ENCODE measurements at places on chromosomes 6 and 20. TPM values are rescaled to one million over a fixed set of nuclear protein-coding genes. Genes with fewer than 3 reads are reported as not detected.
A peak's percentile ranks its signal among the peaks of the same experiment; 100 is the strongest.

The TDP2 gene
- total RNA-seq: 27.3 TPM

The ACOT13 gene
- 4.5 TPM for total RNA-seq

The MAP3K7 gene
- total RNA-seq: 38.7 TPM

The ZBP1 gene
- total RNA-seq: not detected

The EFCAB8 gene
- not detected for total RNA-seq

The ZBTB46 gene
- total RNA-seq: 22.4 TPM

The CST2 gene
- not detected for total RNA-seq

The DDX39B gene
- total RNA-seq: 318 TPM

The INSM1 gene
- 8.6 TPM for total RNA-seq

The LAMA5 gene
- 11.4 TPM for total RNA-seq

The CNR1 gene
- 342 TPM for total RNA-seq

The HLA-DQB2 gene
- total RNA-seq: not detected

The BPI gene
- total RNA-seq: under 0.01 TPM

The SLC12A5 gene
- 18.8 TPM for total RNA-seq

The ITCH gene
- 102 TPM for total RNA-seq

The SLC17A5 gene
- 29.8 TPM for total RNA-seq

The UNC93A gene
- total RNA-seq: not detected

- DNase-seq: no peak
Observed at GRCh38 chr6:15079288-15079817, 166.5 kb upstream of the JARID2 start.

DNA sequence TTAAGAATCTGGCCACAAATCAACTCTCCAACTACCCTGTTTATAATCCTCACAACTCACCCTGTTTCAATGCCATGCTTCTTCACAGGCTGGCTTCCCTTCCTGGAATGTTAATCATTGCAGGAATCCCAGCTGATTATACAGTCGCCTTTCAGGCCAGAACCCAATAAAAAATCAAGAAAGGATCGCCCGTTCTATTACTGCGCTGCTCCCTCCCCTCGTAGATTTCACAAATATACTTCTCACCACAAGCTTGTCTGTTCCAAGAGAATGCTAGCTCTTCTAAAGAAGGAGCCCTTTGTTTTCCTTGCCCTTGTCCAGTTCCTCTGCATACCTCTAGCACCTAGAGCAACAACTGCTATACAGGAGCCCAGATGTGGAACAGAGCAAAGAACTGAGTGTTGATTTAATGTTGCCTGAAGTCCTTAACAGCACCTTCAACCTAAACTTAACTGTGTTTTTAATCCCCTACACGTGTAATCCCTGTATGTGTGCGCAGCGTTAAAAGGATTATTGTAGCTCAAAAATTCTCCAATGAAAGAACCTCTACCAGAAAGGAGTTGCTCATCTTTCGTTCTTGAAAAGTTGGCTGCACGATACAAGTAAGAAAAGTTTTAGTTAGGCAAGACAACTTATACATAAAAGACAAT lies 988 bp downstream of the ECHDC1 start:
- DNase-seq: no peak

GRCh38 chr20:45538209-45538799 lies 978 bp downstream of the WFDC6 start:
- no peak for DNase-seq

- no peak for DNase-seq
Observed at GRCh38 chr6:111870051-111870741, 3.1 kb downstream of the FYN start.

DNA sequence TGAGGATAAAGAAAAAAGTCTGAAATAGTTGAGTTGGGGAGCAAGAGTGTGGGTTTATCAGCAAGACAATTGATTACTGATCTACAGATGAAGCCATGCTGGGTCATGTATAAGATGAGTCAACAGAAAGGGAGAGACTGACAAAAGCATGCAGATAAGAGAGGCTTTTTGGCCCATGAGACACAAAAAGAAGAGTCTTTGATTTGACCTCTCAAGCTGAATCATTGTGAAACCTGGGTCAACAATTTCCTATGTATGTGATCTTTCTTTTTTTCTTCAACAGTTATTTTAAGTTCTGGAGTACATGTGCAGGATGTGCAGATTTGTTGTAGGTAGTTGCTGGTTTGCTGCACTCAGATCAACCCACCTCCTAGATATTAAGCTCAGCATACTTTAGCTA lies 15.9 kb downstream of the RIMS1 start:
- no peak for DNase-seq

DNA sequence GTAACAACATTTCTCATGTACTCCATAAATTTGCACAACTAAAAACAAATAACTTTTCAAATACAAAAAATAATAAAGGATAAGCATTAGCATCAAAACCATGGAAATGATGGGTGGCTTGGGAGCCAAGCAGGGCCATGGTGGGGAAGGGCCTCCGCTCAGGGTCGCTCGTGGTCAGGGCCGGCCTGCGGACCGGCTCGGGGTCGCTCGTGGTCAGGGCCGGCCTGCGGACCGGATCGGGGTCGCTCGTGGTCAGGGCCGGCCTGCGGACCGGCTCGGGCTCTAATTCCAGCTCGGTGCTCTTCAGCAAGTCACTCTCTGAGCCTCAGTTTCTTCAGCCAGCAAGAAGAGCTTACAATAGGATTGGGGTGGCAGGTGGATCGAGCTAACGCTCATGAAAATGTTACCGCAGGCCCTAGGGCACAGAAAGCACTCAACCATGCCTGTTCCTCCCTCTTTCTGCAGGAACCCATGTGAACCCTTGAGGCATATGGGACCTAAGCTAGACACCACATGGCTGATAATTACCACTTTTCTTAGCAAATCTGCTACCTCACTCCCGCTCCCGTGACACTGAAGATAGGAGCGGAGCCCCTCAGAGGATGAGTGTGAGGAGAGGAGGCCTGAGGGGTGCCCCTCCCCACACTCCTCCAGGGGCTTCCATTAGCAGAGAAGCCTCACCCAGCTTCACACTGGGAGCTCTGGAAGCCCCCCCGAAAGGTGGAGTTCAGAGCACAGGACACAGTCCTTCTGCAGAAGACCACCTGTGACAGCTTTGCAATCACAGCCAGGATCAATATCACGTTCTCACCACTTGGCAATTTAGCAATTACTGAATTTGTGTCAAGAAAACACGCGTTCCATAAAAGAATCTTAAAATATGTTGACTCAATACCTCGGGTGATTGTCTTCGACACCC lies 103.0 kb downstream of the PSMB1 start:
- DNase-seq: no peak

- peak; percentile 71 for DNase-seq
Observed at GRCh38 chr6:33014841-33015634, 5.6 kb upstream of the HLA-DOA start.

GRCh38 chr6:33668914-33669313 lies 42.6 kb downstream of the UQCC2 start:
- no peak for DNase-seq

GRCh38 chr6:92125681-92126080 lies 1293.7 kb downstream of the EPHA7 start:
- DNase-seq: no peak

- no peak for DNase-seq
Observed at GRCh38 chr20:52118016-52118623, 73.5 kb downstream of the ZFP64 start.

DNA sequence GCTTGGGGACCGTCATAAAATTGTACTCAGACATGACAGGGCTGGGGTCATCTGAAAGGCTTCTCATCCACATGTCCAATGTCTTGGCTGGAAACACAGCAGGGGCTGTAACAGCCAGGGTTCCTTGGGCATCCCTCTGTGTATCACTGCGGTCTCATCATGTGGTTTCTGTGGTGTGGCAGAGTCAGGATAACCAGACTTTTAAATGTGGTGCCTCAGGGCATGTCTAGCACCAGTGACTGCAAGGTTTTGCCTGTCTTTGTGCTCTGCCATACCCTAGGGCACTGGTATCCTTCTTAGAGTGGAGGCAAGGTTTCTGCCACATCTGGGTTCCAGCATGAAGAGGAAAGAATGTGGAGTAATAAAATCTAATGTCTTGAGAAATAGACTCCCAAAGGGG lies 124.2 kb downstream of the PLEKHG1 start:
- no peak for DNase-seq

DNA sequence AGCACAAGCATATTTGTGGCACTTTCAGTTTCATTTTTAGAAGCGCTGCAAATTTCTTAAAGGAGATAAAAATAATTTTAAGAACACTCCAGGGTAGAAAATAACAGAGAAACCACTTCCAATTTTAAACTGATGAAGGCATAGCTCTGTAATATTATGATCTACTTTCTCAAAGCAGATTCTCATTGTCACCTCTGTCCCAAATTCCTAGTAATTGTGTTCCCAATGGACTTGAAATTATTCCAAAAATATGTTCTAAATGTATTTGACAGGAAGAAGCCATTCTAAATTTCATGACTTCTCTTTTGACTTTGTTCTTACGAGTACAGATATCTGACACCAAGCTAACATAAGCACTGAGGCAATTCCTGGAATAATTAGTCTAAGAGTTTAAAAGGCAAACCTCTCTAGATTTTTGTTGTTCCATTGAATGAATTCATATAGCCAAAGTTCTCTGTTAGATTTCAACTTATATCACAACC lies 140.2 kb upstream of the CARMIL1 start:
- DNase-seq: peak; percentile 26

- peak; percentile 13 for DNase-seq
Observed at GRCh38 chr6:71444222-71444621, 155.6 kb downstream of the OGFRL1 start.

DNA sequence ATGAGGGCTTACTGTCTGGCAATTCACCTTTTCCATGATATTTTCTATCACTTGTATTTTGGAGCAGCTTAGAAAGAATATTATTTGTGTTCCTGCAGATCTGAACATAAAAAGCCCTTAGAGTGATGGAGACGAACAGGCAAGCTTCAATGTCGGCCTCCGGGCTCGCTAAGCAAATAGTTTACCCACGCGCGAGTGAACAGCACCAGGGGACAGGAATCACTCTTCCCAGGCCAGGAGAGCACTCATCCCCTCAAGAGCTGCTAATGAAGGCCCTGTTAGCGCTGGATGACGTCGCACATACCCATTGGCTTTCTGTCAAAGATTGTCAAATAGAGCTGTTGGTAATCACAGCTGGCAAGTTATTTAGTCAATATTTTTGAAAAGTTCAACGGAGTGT lies 395.7 kb downstream of the ZFAND3 start:
- DNase-seq: no peak

GRCh38 chr6:121951918-121952379 lies 447.5 kb upstream of the HSF2 start:
- DNase-seq: no peak

- DNase-seq: no peak
Observed at GRCh38 chr6:21527731-21528130, 65.8 kb upstream of the SOX4 start.

DNA sequence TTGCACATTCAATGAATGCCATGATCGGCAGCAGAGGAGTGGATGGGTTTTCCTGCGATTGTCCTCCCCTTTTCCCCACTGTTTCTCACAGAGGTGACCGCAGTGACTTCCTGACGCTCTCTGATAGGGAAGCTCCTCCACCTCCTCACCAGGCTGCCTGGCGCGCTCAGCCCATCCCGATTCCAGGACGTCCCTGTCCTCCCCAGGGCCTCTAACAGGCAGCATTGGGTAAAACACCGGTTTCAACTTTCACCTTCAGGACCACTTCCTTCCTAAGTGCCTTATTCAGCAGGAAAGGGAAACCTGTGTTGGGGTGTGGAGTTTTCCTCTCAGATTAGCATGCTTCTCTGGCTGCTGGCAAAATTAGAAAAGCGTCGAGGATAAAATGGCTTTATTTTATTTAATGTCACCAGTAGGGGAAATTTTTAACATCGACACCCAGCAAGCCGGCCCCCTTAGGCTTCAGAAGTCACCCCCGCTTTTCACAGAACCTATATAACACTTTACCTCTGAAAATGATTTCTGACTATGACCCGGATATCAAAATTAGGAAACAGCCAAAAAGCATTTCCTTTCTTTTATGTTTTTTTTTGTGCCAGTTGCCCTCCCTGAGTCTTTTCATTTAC lies 570.4 kb upstream of the GJE1 start:
- no peak for DNase-seq

GRCh38 chr20:25057234-25058050 lies 497 bp downstream of the ACSS1 start:
- peak; percentile 90 for DNase-seq

- DNase-seq: no peak
Observed at GRCh38 chr6:7268362-7268761, 44.6 kb downstream of the SSR1 start.

DNA sequence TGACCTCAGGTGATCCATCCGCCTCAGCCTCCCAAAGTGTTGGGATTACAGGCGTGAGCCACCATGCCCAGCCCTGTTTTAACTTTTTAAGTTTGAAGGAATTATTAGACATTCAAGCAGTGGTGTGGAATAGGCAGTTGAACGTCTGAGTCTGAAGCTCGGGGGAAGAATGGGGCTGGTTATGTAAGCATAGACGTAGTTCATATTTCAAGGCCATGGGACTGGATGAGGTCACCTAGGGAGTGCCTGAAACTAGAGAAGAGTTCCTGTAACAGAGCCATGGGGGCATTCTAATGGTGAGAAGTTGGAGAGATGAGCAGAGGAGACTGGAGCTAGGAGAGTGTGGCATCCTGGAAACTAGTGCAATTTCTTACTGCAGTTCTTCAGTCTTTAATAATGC lies 6.4 kb downstream of the CDKAL1 start:
- no peak for DNase-seq

DNA sequence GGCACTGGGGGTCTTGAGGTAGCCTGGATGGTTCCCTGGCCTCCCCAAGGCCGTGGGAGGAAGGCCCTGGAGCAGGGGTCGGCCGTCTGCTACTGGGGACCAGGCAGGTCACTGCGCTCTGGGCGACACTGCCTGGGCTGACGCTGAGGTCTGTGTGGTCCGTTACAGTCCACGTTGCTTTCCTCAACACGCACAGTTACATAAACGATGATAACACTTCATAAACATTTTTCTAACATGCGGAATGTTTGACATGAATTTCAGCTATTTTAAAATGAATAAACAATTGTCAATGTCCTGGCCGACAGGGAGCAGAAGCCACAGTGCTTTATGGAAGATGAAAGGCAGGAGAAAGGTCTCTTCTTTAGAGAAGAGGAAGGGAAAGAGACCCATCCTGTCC lies 10.2 kb upstream of the RBBP8NL start:
- no peak for DNase-seq

GRCh38 chr6:147000545-147001488 lies 203.4 kb upstream of the STXBP5 start:
- no peak for DNase-seq

DNA sequence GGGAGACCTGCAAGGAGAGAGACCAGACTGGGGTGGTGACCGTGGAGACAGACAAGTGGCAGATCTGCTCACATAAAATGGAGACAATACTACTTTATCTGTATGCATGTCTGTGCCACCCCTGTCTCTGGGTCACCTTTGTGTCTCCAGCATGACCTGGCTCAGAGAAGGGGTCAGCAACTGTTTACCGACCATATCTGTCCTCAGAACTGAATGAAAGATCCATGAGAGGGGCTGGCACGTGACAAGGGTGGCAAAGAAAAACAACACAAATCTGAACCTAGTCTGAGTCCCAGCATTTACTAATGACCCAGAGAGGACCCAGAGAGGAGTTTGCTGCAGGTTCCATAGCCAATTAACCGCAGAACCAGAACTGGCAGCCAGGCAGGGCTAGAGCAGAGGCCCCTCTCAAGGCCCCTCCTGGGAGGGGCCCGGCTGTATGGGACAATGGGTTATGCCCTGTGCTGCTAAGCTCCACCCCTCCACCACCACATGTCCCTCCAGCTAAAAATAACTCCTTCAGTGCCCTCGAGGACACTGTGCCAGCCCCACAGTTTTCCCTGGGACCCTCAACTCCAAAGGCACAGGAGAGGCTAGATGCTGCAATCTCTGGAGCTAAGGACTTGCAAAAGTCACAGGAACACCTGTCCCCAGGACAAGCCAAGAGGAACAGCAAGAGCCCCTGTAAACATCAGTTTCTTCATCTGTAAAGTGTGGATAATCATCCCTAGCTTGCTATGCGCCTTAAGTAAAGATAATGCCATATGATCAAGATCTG lies 2.2 kb downstream of the AHCY start:
- DNase-seq: no peak

Measured in frontal cortex (tissue), 4 donors.